ENCODE measurements at places on chromosomes 2 and 18.

DNA sequence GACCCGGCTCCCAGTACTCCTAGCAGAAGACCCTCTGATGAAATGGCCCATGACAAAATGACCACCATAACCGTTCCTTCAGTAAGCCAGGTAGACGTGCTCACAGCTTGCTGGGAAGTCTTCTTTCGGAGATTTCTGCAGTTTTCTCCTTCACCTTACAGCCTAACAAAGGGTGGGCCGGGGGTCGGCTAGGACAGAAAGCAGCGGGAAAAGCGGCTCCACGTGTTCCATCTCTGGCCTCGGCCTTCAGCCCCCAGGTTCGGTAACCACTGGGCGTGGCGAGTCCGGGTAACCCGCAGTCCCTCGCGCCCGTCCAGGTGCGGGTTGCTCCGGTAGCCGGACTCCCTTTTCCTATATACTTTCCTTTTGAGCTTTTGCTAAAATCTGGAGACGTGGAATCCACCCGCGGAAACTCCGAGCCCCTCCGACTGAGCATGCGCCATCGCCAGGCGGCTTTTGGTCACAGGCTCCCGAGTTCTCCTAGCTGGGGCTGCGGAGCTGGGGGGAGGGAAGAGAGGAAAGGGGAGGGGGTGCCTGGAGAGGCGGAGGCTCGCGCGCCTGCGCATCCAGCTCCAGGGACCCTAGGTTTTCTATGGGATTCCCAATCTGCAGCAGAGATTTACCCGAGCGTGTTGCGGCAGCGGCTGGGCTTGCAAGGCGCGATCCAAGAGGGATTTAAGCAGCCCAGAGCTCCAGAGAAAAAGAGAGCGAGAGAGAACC, at the start of gene VSNL1:
VSNL1 (plus strand) TSS at position 604 of the 720 bp plus-strand sequence. CDS start 51,379 bp downstream, outside the sequence.
- H3K27me3 ChIP-seq: peaks cover 5% of the 10 kb centered on the region
- DNase-seq: peak; percentile 87
- H3K27ac ChIP-seq: peak within 1 kb of the TSS; percentile 39
- H3K4me1 ChIP-seq: no peaks in the 10 kb centered on the region

DNA sequence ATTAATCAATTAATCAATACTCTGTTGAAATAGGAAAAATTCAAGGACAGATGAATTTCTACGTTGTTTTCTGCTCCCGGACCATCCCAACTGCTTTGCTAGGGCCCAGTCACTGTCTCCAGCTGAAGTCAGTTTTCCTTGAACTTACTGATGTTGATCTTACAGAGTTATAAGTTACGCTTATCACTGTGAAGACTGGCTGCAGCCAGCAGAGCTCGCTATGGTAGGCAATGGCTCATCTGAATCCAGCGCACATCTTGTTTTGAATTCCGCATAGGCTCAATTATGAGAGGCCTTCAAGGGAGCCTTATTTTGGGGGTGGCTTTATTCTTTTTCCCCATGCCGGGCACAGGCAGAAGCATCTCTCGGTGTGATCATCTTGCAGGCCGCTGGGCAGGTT, 2.7 kb downstream of the MC2R start:
- no peaks in the 10 kb centered on the region for H3K36me3 ChIP-seq
- no peak for DNase-seq
- H3K27me3 ChIP-seq: no peaks in the 10 kb centered on the region
- peaks cover 42% of the 10 kb centered on the region for H3K4me1 ChIP-seq
- peak overlapping the region; percentile 59 for H3K27ac ChIP-seq

DNA sequence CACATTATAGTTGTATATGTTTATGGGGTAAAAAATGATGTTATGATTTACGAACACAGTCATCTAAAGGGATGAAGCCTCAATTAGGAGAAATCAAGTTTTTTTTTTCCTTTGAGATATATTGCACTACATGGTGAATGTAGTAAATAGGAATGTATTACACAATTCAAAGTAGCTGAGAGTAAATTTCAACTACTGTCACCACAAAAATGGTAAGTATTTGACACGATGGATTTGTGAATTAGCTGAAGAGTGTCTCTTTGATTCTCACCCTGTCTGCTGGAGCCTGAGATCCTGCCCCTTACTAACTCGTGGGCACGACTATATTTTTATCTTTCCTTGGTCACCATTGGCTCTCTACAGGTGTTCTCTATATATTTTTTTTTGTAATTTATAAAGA, 540.4 kb upstream of the DSEL start:
- no peaks in the 10 kb centered on the region for H3K27me3 ChIP-seq
- H3K4me1 ChIP-seq: no peaks in the 10 kb centered on the region
- no peaks in the 10 kb centered on the region for H3K36me3 ChIP-seq
- no peak overlapping the region for H3K27ac ChIP-seq
- DNase-seq: no peak

DNA sequence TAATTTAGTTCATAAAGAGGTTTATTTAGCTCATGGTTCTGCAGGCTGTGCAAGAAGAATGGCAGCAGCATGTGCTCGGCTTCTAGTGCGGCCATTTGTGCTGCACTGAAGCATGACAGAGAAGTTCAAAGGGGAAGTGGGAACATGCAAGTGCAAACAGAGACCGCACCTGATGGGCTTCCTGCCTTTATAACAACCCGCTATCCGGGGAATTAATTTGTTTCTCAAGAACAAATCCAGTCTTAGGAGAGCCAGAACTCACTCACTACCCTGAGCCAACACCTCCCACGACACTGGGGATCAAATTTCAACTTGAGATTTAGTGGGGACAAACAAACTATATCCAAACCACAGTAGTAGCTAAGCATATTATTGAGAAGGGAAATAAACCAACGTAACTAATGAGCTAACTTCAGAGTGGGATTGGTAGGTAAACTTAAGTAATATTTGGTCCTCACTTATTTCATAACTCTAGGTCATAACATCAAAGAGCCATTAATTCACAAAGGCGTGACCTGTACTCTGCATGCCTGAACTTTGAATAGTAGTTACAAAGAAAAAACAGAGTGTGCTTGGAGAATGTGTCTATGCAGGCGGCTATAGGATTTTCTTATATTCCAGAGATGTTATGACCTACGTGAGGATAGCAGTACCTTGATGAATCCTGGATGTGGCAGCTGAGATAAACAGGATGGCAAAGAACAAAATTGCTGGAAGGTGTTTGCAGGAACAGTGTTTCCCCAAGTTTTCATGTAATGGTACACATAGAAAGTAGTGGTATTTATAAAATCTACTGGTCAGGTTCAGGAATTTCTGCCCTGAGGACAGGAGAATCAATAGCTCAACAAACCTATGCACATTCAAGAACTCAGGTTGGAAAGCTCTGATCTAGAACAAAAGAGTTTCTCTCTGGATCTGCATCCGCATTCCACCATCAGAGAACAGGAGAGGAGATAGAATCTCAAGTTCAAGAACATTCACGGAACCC, 845.9 kb upstream of the ID2 start:
- DNase-seq: no peak
- H3K27me3 ChIP-seq: no peaks in the 10 kb centered on the region
- no peaks in the 10 kb centered on the region for H3K4me1 ChIP-seq
- H3K36me3 ChIP-seq: no peaks in the 10 kb centered on the region
- no peak overlapping the region for H3K4me3 ChIP-seq
- H3K27ac ChIP-seq: no peak overlapping the region

GRCh38 chr2:74333175-74333574, 10.0 kb downstream of the SLC4A5 start:
- DNase-seq: peak; percentile 25
- H3K27ac ChIP-seq: no peak overlapping the region
- H3K4me3 ChIP-seq: no peak overlapping the region

DNA sequence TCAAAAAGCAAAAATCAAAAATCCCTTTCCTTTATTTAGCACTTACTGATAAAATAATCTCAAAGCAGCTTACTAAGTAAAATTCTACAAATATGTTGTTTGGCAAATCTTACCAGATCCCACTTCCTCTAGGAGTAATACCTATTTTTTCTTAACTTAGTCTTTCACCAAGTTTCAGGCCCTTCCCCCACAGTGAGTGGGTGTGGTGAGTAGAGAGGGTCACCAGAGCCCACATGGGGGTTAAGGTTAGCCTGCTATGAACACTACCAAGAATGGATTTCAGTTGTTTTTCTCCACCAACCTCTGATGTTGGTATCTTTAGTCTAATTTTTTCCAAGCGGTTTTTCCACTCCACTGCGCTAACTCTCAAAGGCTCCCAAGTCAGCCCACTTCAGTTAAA, 23.2 kb downstream of the PIAS2 start:
- H3K4me1 ChIP-seq: no peaks in the 10 kb centered on the region
- no peaks in the 10 kb centered on the region for H3K36me3 ChIP-seq
- no peaks in the 10 kb centered on the region for H3K27me3 ChIP-seq
- H3K4me3 ChIP-seq: no peak overlapping the region
- no peak overlapping the region for H3K27ac ChIP-seq
- DNase-seq: no peak

DNA sequence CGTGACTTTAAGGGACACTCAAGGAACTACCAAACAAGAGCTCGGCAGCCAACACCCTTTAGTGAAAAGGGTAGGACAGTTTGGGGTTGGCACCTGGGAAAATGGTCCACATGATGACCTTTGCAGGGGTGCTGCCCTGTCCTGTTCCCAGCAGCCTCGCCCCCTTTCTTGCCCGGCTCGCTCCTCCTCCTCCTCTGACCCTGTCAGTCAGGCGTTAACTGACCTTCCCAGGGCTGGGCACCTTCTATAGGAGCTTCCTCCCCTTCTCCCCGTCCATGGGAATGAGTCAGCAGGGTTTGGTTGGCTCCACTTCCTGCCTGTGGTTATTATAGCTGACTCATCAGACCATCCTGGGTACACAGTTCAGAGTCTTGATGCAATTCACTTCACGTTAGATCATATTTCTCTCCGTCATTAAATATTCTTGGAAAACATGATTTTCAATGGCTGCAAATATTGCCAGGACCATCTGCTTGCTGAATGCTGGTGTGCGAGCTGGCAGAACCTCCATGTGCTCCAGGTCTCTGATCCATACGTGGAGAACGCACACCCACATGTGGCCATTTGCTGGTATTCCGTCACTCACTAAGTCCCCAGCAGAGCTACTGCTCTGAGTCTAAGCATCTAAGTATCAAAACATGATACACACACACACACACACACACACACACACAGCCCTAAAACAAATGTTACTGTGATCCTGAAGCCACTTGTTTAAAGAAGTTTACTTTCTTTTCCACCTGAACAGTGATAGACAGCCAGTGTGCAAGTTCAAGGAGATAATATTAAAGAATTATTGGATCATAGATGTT, 185.0 kb downstream of the ANAPC1 start:
- no peak overlapping the region for H3K4me3 ChIP-seq
- peak; percentile 92 for DNase-seq
- H3K27ac ChIP-seq: peak overlapping the region; percentile 61
- H3K36me3 ChIP-seq: no peaks in the 10 kb centered on the region
- H3K27me3 ChIP-seq: no peaks in the 10 kb centered on the region
- no peaks in the 10 kb centered on the region for H3K4me1 ChIP-seq

DNA sequence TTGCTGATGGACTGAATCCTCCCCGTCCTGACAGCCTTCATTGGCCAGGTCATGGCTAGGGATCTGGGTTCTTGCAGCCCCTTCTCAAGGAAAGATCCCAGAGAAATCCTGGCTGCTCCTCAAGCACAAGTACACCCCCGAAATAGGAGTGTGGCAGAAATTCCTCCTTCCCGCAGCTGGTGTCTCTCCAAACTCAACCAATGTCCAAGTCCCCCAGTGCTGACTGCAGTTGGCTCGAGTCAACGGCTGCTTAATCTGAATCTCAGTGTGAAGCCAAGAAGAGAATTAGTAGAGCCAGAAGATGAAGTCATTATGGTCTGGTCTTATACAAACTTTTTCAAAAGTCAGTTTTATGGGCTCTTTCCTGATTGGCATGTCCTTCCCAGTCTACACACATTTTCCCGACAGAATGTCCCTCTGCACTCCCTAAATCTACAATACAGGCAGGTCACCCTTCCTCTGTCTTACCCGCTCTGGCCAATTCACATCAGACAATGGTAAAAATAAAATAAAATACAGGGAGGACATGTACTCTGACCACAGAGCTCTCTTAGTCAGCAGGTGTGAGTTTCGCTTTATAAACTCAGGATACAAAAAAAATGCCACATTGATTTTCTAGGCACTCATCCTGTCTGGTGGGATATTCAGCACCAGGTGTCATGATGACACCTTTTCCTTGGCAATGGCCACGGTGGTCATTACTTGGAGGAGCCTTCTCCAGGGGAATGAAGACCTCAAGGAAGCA, 76.9 kb upstream of the PAPOLG start:
- no peak overlapping the region for H3K27ac ChIP-seq
- H3K36me3 ChIP-seq: no peaks in the 10 kb centered on the region
- no peaks in the 10 kb centered on the region for H3K4me1 ChIP-seq
- H3K27me3 ChIP-seq: no peaks in the 10 kb centered on the region
- no peak overlapping the region for H3K4me3 ChIP-seq
